Activated naive CD4-positive, alpha-beta T cell treated with anti-CD3 and anti-CD28 coated beads for 36 hours (primary cell): ENCODE measurements at places on chromosomes 11 and 22. TPM values are rescaled to one million over a fixed set of nuclear protein-coding genes. Genes with fewer than 3 reads are reported as not detected.

The INTS4 gene
- 46.0 TPM for total RNA-seq

The FAR1 gene
- 42.3 TPM for total RNA-seq

The SPDYC gene
- not detected for total RNA-seq

The GAL3ST1 gene
- total RNA-seq = 0.29 TPM

The HIKESHI gene
- total RNA-seq = 40.4 TPM

The OR6X1 gene
- not detected for total RNA-seq

The TRIM3 gene
- total RNA-seq = 7.7 TPM

The TREH gene
- not detected for total RNA-seq

The INPP5J gene
- total RNA-seq = 0.12 TPM

The DKK3 gene
- not detected for total RNA-seq

The DTX4 gene
- 0.07 TPM for total RNA-seq

The GRAMD4 gene
- total RNA-seq = 35.4 TPM

The OR52H1 gene
- total RNA-seq = not detected

The SEPTIN3 gene
- 1.5 TPM for total RNA-seq

The BTBD18 gene
- total RNA-seq = not detected

The NRXN2 gene
- total RNA-seq = 0.24 TPM

The NNMT gene
- total RNA-seq = not detected

The SYT9 gene
- total RNA-seq = not detected

The FRMD8 gene
- total RNA-seq = 40.0 TPM

The ART5 gene
- total RNA-seq = not detected

The OR8G5 gene
- total RNA-seq = not detected

The ELMOD1 gene
- total RNA-seq = not detected

The OR5A1 gene
- not detected for total RNA-seq

The SHISAL1 gene
- total RNA-seq = not detected

The OR2D2 gene
- not detected for total RNA-seq

The RCOR2 gene
- total RNA-seq = 0.19 TPM
